ENCODE measurements at places on chromosomes 13 and 19.

DNA sequence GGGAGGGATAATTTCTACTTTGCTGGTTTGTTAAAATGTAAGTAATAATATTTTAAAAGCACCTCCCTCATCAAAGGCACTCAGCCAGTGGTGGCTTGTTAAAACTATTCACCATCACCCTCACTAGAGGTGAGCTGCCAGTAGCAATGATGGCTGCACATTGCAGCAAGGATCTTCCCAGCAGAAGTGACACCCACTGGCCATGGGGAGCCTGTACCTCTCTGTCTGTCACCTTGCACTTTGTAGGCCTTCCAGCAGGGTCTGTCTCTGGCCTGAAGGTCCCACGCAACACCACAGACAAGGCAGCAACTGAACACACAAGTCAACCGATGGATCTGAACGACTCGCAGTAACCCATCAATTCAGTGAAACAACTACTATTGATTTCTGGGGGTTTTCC lies 47.3 kb upstream of the C13orf42 start:
- no peak for DNase-seq

- no peak for DNase-seq
Observed at GRCh38 chr13:94343243-94343585, 136.3 kb downstream of the DCT start.

- DNase-seq, result no peak
Observed at GRCh38 chr13:39108783-39109182, 70.5 kb downstream of the NHLRC3 start.

DNA sequence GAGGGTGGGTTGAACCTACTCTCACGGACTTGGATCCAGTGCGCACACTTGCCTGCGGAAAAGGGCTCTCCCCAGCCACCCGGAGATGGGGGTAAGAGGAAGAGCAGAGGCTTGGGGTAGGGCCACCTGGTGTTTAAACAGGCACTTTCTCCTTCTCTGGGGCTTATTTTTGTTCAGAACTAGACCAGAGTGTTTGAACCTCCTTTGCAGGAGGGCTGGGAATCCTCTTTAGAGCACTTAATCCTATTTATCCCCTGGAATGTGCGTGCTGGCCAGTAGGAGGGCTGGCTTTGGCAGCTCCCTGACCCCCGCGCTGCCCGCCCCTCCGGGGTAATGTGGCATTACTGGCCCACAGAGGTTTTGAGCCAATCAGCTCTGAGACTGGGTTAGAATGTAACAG lies 2.0 kb downstream of the RGS9BP start:
- no peak for DNase-seq

- no peak for DNase-seq
Observed at GRCh38 chr13:110699148-110700145, 6.5 kb downstream of the CARS2 start.

DNA sequence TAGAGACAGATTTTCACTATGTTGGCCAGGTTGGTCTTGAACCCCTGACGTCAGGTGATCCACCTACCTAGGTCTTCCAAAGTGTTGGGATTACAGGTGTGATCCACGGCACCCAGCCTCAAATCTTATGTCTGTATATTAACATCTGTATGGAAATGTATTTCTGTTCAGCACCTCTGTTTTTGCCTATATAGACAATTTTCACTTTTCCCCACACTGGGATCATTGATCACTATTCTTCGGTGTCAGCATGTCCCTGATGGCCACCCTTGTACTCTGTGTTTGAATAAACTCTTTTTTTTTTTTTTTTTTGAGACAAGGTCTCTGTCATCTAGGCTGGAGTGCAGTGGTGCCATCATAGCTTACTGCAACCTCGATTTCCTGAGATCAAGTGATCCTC lies 3.2 kb upstream of the ZNF627 start:
- DNase-seq, result no peak

DNA sequence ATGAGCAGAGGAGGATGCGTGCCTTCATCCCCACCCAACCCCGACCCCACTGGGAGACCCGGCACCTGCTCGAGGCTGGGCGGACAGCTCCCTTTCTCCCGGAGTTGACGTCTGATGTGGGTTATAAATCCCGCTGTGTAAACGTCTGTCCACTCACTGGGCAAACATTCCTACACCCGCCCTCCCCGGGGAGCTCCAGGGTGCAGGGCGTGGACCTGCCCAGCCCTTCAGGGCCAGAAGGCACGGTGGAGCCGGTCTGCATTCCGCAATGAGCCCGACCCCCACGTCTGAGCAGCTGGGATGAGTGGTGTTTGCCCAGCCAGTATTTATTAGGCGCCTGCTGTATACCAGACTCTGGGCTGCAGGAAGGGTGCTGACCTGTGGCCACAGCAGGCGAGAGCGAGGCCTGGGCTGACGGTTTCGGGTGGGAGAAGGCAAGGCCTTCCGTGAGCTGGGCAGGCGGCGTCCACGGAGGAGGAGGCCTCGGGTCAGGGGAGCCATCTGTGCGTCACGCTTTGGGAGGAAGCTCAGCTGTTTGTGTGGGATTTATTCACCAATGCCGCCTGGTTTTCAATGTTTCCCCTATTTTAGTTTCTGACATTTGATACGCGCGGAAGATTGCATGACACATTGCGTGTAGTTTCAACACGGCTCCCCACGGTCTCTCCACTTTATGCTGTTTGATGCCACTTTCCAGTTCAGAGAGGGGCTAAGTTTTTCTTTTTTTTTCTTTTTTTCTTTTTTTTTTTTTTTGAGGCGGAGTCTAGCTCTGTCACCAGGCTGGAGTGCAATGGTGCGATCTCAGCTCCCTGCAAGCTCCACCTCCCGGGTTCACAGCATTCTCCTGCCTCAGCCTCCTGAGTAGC lies 2.0 kb downstream of the MISP start:
- no peak for DNase-seq

- DNase-seq, result no peak
Observed at GRCh38 chr13:76634431-76635191, 251.6 kb downstream of the KCTD12 start.

DNA sequence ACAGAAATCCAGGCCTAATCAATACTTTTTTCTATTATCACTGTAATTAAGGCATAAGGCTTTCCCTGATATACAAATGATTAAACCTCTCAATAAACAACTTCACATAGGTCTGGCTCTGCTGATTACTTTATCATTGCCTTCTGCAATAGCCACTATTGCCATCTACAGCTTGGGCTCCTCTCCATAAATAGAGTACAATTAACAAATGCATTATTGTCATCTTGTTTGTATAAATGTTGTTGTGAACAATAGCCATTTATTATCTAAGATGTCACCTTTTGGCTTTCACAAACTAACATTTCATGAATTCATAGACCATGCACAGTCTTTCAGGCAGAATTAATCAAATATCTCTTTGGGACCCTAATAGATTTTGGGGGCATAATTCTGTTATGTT lies 53.3 kb downstream of the NHLRC3 start:
- DNase-seq, result no peak

- DNase-seq, result no peak
Observed at GRCh38 chr13:42377640-42378382, 105.9 kb downstream of the AKAP11 start.

- DNase-seq, result peak; percentile 25
Observed at GRCh38 chr13:45851171-45851921, at the start of gene SIAH3. TSS of gene SIAH3 (minus strand) at chr13:45851753. CDS start at chr13:45851629, 124 bp downstream.

- no peak for DNase-seq
Observed at GRCh38 chr13:77545626-77546412, 10.3 kb downstream of the SCEL start.
